Stimulated activated CD4-positive, alpha-beta T cell treated with anti-CD3 and anti-CD28 coated beads, Interleukin-15, amount 100 ng/mL, for 1 hour (primary cell): ENCODE measurements at places on chromosomes 3 and 15.
A peak's percentile ranks its signal among the peaks of the same experiment; 100 is the strongest.

DNA sequence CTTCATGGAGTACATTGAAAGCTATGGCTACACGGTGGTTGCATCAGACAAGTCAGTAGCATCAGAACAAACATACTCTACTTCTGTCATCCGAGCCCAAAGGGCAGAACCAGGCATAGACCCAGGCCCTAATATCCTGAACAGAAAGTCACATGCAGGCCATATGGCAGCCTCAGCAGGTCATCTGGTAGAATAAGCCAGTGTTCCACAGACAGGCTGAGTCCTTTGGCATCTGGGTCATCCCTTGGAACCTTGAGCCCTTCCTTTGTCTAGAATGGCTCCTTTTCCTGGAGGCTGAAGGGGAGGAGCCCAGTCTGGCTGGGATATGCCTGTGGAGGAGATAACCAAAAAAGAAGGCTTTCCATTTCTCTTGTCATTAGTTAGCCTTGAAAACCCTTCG is 29.2 kb downstream of the SEMA6D start:
- no peak for DNase-seq

DNA sequence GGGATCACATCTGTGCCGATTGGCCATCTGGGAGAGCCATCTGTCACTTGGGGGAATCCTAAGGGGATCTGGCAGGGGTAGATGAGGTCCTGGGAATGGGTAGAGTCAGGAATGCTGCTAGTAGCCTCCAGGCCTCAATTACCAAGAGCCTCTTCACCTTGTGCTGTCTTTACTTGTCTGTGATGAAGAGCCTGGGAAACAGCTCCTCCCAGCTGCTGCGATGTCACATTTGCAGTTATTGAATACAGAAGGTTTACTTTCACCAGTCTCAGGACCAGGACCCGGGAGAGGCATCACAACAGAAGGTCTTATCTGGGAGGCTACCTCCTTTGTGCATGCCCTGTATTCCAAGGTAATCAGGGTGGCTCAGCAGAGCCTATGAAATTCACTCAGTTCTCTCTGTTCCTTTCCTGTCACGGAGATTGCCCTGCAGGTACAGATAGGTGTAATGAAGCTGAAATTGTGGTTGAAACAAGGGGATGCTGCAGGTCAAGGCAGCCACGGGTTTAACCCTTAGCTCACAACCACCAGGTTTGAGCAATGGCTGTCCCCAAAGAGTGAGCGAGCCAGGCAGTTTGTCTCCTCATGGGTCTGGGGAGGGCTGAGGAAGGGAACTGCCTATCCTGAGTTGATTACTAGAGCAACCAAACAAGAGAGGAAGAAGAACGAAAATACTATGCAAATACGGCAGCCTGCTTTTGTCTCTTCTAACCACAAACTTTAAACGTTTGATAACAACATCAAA is 298.9 kb upstream of the RORA start:
- no peak for DNase-seq

DNA sequence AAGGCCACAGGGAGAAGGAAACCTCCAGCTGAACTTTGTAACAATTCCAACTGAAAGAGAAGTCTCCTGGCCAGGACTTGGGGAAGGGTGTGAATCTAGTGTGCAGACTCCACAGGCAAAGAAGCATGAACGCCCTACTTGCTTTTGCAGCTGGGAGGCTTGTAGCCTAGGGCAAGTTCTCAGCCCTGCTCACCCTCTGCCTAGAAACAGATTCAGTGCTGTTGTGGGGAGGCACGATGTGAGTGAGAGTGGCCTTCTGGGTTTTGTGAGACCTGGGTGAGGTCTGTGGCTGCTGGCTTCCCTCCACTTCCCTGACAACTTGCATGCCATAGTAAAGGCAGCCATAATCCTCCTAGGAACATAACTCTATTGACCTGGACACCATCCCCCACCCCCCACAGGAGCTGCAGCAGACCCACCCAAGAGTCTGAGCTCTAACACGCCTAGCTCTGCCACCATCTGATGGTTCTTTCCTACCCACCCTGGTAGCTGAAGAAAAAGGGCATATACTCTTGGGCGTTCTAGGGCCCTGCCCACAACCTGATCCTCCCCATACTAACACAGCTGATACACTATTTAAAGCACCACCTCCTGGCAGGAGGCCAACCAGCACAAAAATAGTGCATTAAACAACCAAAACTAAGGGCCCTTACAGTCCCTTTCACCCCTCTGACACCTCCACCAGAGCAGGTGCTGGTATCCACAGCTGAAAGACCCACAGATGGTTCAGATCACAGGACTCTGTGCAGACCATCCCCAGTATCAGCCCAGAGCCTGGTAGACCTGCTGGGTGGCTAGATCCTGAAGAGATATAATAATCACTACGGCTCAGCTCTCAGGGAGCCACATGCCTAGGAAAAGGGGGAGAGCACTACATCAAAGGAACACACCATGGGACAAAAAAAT is 426.5 kb downstream of the IGSF11 start:
- no peak for DNase-seq

- DNase-seq, result peak; percentile 6
Observed at GRCh38 chr15:81133782-81134461, at the start of gene CFAP161. TSS of gene CFAP161 (plus strand) at chr15:81134270. CDS start at chr15:81134330, 60 bp downstream.

DNA sequence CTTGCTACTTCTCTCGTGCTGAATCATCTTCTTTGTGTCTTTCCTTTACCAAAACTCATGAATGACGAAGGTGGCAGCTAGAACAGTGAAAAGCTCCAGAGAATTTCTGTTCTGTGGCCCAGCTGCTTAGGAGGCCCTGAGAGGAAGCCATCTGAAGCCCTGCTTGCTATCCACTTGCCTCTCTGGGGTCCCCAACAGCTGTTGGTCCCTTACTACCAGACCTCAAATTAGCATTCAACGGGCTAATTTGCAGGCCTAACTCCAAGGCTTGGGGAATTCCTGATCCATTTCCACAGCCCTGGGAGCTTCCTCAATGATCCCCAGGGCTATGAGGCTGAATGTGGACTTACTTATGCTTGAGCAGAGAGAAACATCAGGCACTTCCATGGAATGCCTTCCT is 37.5 kb upstream of the FSTL1 start:
- no peak for DNase-seq

DNA sequence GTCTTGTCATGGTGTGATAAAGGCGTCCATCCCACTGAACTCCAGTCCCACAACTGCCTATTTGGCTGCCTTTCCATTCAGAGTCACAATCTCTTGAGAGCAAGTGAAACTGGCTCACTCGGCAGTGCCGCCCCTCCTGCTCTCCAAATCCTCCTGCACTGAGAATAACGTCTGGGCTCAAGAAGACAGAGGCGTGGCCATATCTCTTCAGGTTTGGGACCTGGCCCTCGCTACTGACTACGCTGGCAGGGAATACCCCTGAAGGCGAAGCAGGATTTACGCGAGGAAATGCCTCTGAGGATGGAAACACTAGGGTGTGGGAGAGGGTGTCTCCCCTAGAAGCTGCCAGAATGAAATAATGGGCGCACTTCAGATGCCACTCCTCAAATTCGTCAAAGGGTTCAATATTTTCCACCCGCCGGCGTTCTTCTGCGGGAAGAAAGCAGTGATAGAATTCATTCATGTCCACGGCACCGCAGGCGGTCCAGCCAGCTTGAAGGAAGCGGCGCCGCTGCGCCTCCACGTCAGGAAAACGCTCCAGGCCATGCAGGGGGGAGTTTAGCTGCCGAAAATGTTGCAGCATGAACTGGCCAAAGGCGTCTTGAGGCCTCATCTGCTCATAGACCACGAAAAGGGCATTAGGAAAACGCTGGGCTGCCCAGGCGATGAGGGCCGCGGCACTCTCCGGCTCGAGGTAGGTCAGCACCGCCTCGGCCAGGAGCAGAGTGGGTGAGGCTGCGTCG is 985 bp downstream of the LCMT2 start:
- DNase-seq, result no peak

- DNase-seq, result no peak
Observed at GRCh38 chr3:23761440-23761896, 44.3 kb upstream of the UBE2E1 start.

DNA sequence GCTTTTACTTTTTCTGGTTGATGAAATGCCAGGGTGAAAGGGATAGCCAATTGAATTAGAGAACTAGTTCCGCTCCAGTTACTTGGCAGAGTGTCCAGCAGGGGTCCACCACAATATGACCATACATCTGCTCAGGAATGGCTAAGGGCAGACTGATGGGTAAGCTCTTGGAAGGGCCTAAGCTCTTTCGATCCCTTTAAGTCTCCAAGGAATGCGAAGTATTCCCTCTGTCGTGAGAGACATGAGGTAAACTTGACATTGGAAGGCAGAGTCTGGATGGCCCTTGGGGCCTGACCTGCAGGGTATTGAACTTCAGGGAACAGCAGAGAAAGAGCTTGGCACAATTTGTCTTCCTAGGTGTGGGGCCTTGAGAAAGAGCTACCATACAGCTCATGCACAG is 805.8 kb downstream of the PLOD2 start:
- DNase-seq, result no peak

GRCh38 chr3:140180603-140181002 is 245.6 kb downstream of the CLSTN2 start:
- no peak for DNase-seq

GRCh38 chr3:63818282-63819150 is 583 bp upstream of the C3orf49 start:
- peak; percentile 9 for DNase-seq

GRCh38 chr3:46955157-46955556 is 21.4 kb downstream of the CCDC12 start:
- DNase-seq, result no peak

DNA sequence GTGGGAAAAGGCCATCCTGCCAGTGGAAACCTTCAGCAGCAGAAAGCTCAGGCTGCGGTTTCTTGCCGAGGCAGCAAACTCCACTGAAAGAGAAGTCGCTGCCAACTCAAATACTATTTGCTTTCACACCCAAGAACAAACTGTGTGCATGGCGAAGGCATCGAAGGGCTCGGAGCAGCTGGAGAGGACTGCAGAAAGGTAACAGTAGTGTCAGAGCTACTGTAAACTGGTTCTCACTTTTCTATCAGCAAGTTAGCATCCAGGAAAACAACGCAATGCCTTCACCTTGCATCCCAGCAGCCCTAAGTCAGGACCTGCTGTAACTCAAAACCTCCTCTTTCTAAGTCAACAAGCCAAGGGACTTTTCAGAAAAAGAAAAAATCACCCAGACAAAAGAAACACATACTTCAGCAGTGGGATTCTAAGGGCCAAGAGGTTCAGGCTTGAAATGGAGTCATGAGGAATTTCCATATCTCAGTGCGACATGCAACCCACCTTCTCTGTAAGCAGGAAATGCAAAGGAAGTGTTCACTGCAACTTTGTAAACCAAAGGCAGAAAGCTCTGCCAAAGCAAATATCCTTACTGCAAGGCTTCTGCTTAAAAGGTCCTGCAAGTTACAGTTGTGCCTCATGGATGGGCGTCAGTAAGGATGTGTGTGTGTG is 193.5 kb downstream of the FOXP1 start:
- no peak for DNase-seq

DNA sequence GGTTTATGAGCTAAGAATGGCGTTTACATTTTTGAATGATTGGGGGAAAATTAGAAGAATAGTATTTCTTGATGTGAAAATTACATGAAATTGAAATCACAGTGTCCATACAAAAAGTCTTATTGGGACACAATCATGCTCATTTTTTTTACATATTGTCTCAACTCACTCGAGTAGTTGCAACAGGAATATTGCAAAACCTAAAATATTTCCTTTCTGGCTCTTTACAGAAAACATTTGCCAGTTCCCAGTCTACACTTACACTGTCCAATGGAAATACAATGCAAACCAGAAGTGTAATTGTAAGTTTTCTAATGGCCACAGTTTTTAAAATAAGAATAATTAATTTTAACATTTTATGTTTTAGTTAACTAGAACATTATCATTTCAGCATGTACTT is 137.8 kb downstream of the SAMMSON start:
- DNase-seq, result no peak

DNA sequence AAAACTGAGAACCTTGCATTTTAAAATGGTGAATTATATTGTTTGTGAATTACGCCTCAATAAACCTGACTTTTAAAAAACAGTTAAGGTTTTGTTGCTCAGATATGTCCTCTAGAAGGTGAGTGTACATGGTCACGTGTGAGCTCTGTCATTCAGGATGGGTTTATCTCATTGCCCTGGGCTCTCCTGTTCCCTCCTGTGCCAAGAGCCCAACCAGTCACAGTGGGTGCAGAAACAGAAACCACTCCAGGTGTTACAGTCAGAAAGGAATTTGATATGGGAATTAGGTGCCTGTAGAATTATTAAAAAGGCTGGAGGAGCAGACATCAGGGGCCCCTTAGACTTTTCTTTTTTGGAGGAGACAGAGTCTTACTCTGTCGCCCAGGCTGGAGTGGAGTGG is 196.4 kb downstream of the STT3B start:
- no peak for DNase-seq

- DNase-seq, result no peak
Observed at GRCh38 chr3:182570946-182571594, 222.2 kb upstream of the ATP11B start.

DNA sequence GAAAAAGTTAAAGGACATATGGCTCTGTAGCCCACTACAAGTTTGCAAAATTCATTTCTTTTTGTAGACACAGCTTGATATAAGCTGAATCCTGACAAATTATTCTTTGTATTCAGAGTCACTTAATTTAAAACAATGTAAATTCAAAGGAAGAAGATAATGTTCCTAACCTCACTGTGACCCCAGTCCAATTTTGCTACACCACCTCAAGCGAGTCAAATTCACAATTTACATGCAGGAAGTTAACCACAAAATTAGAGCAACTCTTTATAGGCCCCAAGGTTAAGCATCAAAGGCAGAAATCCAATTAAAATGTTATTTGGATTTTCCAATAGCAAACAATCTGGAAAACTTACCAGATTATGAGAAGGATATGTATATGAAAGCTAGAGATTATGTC is 119.5 kb upstream of the CNTN6 start:
- DNase-seq, result no peak

- DNase-seq, result no peak
Observed at GRCh38 chr3:189827108-189827507, 195.9 kb downstream of the TP63 start.

- no peak for DNase-seq
Observed at GRCh38 chr15:81052046-81052445, 51.3 kb downstream of the TLNRD1 start.

GRCh38 chr15:63221346-63221745 is 31.9 kb downstream of the RAB8B start:
- DNase-seq, result no peak

DNA sequence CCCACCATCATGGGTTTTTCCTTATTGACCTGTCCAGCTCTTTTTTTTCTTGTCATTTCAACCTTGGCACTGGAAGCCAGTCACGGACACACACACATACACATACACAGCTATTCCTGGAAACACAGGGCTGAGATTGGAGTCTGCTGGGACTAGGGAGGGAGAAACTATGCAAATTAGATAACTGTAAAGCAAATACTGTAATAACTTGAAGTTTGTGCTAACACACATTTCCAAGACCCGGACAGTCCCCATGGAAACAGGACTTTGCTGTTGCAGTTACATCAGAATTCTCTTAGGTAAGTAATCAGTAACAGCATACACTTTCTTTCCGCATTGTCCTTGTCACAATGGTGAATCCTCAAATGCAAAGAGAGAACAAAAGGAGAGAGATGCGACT is 304.4 kb downstream of the KBTBD8 start:
- no peak for DNase-seq

GRCh38 chr3:164113371-164114332 is 964.6 kb downstream of the SI start:
- no peak for DNase-seq
